Fibroblast of skin of abdomen (primary cell): ENCODE measurements at places on chromosomes 11 and 22.

DNA sequence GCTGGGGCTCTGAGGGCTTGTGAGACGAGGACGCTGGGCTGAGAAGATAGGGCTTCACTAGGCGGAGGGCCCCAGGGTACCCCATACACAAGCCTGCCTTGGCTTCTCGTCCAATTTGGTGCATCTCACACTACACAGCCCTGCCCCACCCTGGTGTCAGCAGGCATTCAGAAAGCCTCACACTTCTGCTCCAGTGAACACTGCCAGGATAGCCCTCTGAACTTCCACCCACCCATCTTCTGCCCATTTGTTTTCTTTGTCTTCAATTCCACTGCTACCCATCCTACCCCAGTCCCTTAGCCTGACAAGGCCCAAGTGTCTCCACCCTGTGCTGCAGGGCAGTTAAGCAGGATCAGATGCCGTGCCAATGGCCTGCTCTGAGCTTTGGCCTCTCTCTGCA is 1.9 kb upstream of the BUD13 start:
- DNase-seq: no peak

DNA sequence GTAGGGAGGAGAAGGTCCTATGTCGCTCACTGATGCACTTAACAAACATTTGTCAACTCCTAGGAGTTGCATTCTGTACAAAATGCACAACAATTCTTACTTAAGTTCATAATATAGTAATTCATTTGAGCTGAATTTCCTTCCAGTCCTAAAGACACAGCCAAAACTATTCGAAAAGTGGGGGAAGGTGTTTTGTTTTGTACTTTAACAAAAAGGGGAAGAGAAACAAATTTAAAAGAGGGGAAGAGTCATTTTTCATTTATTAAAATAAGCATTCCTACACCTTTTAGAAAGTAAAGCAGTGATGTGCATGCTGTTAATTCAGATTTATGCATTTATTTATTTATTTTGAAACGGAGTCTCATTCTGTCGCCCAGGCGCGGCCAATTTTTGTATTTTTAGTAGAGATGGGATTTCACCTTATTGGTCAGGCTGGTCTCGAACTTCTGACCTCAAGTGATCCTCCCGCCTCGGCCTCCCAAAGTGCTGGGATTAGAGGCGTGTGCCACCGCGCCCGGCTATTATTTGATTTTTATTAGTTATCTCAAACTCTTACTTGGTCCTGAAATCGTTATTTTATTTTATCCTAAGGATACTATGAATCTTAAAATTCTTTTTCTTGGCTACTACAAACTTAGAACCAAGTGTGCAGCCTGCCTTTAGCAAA is 1.1 kb upstream of the FANCF start:
- no peak for DNase-seq

DNA sequence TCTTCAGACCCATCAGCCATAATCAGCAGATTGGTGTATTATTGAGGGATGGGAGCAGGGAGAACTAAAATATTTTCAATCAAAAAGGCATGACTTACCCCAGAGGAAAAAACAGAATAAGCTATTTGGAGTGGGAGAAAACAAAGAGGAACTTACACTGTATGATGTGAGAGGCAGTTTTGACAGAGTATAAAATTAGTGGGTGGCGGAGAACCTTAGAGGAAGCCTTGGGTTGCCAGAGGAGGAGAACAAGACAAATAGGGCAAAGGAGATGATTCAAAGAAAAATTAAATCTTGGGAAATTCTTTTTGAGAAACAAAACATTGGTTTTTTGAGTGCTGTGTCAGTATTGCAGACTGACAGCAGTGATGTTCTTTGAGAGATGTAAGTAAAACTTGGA is 285.0 kb downstream of the C11orf87 start:
- DNase-seq: no peak

GRCh38 chr11:65109231-65110198 is 2.2 kb upstream of the TM7SF2 start:
- no peak for DNase-seq

DNA sequence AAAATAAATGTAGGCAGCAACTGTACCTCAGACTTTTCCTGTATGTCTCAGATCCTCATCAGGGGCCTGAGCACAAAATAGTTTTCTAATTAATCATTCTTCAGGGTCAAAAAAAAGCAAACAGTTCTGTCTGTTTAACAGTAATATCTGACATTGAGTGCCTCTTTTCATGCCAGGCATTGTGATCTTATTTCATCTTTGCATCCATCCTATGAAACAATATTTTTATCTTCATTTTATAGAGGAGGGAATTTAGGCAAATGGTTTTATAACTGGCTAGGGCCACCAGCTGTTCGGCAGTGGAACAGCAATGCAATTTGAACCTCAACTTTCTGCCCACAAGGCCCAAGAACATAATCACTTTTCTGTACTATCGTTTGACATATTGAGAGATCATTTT is 145.6 kb downstream of the WNT7B start:
- DNase-seq: peak; percentile 21

DNA sequence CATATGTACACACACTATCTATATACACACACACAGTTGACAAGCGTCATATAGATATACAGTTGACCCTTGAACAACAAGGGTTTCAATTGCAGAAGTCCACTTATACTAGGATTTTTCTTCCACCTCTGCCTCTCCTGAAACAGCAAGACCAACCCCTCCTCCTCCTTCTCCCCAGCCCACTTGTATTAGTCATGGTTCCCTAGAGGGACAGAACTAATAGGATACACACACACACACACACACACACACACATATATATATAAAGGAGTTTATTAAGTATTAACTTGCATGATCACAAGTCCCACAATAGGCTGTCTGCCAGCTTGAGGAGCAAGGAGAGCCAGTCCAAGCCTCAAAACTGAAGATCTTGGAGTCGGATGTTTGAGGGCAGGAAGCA is 92.9 kb downstream of the DHCR7 start:
- DNase-seq: peak; percentile 2

- DNase-seq: no peak
These were observed 40.8 kb upstream of the PPARA start for GRCh38 chr22:46109474-46110003.

GRCh38 chr11:69950120-69950519 is 128.0 kb upstream of the ANO1 start:
- no peak for DNase-seq

DNA sequence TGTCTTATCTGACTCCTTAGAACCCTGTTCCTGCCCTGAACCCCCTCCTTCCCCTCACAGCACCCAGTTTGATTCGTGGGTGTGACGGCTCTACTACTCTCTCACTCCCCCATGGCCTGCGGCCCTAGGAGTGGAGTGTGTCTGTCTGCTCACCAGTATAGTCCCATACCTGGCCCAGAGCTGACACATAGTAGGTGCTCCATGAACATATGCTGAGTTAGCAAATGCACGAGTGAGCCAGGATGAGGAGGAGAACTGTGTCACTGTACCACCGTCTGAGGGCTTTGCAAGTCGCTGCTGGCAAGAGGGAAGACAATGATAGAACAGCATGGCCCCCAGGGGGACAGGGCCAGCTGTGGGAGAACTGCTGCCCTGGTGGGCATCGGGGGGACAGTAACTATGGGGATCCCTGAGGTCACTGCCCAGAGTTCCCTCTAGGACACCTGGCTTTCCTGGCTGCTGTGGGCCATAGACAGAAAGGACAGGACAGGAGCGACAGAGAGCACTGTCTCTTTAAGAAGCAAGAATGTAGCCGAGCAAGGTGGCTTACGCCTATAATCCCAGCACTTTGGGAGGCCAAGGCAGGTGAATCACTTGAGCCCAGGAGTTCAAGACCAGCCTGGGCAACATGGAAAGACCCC is 19.2 kb upstream of the KIAA0930 start:
- DNase-seq: no peak

- DNase-seq: peak; percentile 35
These were observed 101.7 kb downstream of the ATM start for GRCh38 chr11:108324587-108324986.

DNA sequence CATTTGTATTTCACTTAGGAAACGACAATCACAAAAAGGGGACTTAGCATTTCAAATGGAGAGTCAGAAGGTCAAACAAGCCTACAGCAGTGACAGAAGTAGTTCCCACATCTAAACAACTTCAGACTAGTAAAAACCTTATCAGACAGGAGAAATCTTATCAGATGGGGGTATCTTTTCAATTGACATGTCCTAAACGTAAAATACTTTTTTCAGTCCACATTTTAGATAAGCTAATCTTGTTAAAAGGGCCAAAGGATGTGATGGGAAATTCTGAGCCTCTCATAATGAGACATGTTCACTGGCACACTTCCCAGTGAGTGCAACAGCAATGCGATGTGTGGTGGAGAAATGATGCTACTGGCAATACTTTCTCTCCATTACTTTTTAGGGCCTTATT is 2.4 kb downstream of the MAPK1 start:
- peak; percentile 82 for DNase-seq

DNA sequence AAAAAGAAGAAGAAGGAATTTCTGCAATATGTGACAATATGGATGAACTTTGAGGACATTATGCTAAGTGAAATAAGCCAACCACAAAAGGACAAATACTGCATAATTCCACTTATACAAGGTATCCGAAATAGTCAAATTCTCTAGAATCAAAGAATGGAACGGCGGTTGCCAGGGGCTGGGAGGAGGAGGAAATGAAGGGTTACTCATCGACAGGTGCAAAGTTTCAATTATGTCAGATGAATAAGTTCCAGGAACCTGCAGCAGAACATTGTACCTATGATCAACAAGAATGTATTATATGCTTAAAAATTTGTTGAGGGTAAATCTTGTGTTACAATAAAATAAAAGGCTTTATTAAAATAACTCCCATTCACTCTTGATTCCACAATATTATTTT is 49.0 kb downstream of the SC5D start:
- no peak for DNase-seq

DNA sequence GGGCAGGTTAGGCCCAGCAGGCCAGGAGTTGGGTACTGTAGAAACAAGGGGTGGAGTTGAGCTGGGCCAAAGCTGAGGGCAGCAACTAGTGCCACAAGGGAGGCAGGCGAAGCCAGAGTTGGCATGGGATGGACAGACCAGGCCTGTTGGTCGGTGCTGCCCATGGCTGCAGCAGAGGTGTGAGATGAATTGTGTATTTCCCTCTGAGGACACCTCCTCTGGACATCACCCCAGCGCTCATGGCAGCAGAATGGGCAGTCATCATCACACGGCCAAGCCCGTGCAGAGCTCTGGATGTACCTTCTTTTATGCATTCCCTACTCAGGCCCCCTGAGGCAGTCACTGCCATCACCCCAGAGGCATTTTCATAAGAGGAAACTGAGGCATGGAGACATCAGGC is 20.3 kb downstream of the TAB1 start:
- DNase-seq: no peak

GRCh38 chr22:19035474-19036228 is 86.6 kb downstream of the DGCR2 start:
- DNase-seq: no peak

- peak; percentile 81 for DNase-seq
These were observed 101.4 kb upstream of the C11orf87 start for GRCh38 chr11:109320595-109320994.

DNA sequence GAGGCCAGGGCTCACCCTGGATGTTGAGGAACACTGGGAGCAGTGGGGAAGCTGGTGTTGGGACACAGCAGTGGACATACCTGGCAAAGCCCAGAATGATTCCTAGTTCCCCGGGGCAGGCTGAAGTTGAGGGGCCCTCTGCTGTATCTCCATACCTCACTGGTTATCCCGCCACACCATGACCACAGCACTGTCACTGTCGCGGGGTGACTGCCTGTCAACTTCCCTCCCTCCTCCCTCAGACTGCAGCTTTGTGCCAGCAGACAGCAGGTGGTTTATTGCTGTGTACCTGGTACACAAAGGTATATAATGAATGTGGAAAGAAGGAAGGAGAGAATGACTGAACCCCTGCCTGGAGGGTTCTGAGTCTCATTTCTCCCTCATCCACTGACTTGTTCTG is 318.7 kb downstream of the TMEM135 start:
- DNase-seq: no peak

GRCh38 chr11:126344141-126345080 is 11.1 kb upstream of the ST3GAL4 start:
- no peak for DNase-seq
